Activated CD4-positive, alpha-beta T cell treated with anti-CD3 and anti-CD28 coated beads, Interleukin-2, amount 50 U/mL, for 16 hours (primary cell): ENCODE measurements at places on chromosomes 2 and 18.
A peak's percentile ranks its signal among the peaks of the same experiment; 100 is the strongest.

DNA sequence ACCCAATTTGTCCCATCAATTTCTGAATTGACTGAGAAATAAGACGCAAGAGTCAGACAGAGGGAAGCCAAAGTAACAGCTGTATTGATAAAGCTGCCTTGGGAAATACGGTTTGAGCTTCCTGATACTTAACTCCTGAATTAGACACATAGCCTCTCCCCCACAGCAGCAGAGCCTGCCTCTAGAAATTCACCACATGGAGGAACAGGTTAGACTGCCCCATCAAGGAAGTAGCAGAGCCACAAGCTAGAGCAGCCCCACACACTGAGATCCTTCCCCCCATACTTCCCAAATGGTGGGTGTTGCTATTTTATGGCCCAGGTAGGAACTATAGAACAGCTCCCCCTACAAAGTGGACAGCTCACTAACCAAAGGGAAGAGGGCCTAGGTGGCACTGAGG, 220.0 kb downstream of the SMAD2 start:
- no peak for DNase-seq

DNA sequence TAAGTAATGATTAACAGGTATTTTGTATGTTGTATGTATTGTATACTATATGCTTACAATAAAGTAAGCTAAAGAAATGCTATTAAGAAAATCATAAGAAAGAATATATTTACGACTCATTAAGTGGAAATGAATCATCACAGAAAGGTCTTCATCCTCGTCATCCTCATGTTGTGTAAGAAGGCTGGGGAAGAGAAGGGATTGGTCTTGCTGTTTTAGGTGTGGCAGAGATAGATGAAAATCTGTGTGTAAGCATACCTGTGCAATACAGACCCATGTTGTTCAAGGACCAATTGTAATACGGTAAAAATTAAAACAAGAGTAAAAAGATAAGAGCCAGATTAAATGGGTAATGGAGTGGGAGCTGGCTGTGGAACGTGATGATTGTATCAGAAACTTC, 16.6 kb downstream of the SLC35F5 start:
- DNase-seq = no peak

GRCh38 chr18:38301621-38302020, 736.0 kb upstream of the CELF4 start:
- DNase-seq = no peak

DNA sequence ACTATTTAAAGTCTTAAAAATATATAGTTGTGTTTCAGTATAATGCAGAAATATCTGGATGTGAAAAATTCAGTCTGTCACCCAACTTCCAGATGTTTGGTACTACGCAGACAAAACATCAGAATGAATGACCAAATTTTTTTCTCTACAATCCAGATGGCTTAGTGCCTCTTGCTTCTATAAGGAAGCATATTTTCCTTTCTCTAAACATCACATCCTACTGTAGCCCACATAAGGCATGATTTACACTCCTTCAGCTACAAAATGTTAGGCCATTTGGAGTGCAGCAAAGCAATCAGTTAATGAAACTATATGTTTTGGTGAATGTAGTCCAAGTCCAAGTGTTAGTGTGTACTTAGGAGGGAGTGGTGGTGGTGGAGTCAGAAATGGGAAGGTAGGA, 162.9 kb upstream of the SIX2 start:
- no peak for DNase-seq

DNA sequence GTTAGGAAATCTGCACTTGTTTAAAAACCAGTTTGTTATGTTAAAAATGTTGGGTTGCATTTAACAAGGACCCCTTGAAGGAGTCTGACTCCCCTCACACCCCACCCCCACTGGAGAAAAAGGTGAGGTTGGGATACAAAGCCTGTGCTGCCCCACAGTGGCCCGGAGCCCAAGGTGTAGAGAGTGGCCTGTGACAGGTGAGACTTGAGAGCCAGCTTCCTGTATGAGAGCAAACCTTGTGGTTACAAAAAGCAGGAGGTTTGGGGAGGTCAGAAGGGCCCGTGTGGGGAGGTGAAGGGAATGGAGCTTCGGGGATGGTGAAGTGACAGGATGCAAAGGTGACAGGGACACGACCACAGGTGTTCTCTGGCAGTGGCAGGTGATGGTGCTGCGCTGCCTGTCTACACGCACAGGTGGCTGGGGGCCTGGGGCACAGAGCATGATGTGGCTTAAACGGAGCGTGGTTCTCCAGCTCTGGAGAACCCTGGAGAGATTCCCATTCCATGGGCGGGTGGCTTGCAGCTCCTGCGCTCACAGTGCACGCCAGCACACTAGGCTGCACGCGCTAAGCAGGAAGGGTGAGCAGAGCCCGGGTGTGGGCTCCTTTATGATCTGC, 29.0 kb downstream of the IMPA2 start:
- no peak for DNase-seq

DNA sequence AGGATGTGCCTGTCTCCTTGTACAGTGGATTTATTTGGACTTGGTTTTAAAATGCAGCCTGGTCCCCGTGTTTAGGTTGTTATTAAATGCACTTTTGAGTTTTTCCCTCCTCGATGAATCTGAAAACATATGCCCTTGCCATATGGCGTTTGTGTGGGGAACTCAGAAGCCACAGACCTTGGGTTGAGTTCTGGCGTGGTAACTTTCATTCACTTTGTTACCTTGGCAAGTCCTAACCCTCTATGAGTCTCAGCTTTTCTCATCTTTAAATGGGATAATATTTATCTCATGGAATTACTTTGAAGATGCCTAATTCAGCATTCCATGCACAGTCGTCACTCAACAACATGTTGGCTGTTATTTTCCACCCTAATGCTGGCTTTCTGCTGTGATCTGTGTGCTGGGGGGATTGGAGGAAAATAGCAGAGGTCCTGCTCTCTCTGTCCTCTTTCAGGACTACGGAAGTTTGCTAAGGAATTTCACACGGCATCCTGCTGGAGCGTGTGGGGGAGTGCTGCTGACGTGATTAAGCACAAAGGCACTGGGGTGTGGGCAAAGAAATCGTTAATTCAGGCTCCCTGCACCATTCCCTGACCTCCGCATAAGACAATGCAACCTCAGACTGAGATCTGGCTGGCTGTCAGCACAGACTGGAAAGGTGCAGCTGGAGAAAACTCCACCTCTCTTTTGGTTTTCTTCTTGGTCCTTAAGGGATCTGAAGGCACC, 61.7 kb downstream of the LDLRAD4 start:
- no peak for DNase-seq

DNA sequence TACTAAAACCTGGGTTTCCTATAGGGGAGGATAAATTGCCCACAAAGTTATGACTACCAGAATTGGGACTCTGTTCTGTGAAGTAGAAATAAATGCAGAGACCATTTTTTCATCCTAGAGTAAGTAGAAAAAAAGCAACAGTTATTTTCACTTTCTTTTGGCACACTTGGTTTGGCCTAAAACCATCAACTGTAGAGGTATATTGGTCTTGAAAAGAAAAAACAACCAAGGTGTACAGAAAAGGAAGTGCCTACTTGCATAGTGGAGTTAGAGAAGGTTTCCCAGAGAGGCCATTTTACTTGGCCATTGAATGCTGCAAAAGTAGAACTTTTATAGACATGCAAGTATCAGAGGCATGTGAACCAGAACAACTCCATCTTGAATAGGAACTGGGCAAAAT, 89.4 kb upstream of the TACR1 start:
- DNase-seq = no peak

DNA sequence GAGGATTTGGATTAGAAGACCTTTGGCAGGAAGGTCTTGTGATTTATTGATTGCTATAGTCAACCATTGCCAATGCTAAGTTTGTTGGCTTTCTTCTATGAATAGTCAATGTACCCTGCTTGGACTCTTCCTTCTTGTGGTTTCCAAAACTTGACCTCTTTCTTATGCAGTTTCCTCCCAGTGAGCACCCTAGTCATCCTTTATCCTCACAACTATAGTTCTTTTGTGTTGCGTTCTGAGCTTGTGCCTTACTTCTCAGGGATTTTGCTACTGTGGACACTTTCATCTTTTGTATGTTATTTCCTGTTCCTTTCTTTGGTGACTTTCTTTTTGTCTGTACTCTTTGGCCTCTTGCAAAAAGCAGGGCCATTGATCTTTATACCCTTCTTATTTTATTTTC, 168.2 kb downstream of the LRRTM1 start:
- no peak for DNase-seq

- no peak for DNase-seq
These were observed 97.0 kb downstream of the KYNU start for GRCh38 chr2:142974288-142975024.

DNA sequence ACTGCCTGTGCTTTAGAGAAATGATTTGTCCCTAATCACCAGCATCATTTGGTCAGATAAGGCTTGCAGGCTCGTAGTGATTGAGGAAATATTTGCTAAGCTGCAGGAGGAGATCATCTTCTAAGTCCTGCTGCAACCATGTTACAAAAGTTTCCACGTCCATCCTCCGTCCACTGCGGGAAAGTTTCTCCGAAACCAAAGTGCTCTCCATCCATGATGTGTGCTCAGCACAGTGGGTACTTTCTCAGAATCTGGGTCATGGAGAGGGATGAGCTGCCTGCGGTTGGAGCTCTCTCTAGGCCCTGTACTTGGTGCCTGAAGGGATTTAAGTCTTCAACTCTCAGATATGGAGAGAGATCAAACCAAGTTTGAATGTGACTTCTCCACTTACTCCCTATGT, 39.3 kb downstream of the IL1RL2 start:
- DNase-seq = no peak

GRCh38 chr2:191538334-191538903, 139.5 kb upstream of the NABP1 start:
- no peak for DNase-seq

DNA sequence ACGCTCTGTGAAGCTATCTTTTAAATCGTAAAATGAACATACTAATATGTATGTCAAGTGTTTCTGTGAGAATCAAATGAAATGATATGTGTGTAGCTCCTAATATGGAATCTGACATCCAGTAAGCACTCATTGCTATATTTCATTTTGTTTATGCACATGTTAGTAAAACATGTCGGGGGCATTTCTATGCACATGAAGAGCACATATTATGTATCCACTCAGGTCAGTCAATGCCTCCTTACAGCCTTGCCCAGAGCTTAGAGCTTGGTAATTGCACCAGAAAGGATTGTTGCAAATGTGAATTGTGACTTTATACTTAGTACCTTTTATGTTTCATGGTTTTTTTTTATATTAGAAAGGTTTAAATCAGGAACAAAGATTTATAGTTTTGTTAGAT, 463.7 kb upstream of the HNMT start:
- no peak for DNase-seq

GRCh38 chr18:22032392-22032961, 136.9 kb upstream of the GATA6 start:
- DNase-seq = no peak

GRCh38 chr2:181142514-181142913, 162.1 kb downstream of the UBE2E3 start:
- DNase-seq = peak; percentile 5

DNA sequence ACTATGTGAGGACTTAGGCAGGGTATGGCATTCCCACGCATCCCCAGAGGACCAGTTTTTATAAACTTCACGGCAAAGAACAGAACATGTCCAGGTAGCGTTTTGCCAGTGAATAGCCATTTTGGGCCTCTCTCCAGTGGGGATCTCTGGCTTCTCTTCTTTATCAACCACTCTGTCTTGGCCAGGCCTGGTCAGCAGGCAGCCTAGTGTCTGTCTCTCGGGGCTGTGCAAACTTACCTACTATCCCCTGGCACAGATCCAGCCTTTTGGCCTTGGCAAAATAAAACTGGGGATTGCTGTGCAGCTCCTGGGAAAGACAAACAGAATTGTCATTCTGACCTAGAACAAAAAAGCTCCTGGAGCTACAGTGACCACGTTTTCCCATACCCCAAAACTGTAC, 14.5 kb downstream of the CAPN14 start:
- no peak for DNase-seq

- no peak for DNase-seq
These were observed 8.2 kb upstream of the TOGARAM2 start for GRCh38 chr2:28972778-28973335.

- no peak for DNase-seq
These were observed 710.4 kb downstream of the RNF144A start for GRCh38 chr2:7627583-7627982.

GRCh38 chr2:117360586-117360985, 453.9 kb upstream of the DDX18 start:
- no peak for DNase-seq

DNA sequence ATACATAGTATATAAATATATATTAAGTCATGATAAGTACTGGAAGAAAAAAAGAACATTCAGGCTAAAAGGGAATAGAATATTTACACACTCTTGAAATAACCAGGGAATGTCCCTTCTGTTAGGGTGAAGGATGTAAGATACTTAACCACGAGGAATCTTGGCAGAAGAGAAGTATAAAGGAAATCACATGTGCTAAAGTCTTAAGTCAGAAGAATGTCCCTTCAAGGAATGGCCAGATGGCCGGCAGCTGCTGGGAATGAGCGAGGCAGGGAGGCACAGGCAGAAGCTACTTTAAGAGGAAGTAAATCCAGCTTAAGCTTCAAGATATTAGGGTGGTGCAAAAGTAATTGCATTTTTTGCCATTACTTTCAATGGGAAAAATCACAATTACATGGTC, 5.5 kb downstream of the CCDC102B start:
- no peak for DNase-seq

DNA sequence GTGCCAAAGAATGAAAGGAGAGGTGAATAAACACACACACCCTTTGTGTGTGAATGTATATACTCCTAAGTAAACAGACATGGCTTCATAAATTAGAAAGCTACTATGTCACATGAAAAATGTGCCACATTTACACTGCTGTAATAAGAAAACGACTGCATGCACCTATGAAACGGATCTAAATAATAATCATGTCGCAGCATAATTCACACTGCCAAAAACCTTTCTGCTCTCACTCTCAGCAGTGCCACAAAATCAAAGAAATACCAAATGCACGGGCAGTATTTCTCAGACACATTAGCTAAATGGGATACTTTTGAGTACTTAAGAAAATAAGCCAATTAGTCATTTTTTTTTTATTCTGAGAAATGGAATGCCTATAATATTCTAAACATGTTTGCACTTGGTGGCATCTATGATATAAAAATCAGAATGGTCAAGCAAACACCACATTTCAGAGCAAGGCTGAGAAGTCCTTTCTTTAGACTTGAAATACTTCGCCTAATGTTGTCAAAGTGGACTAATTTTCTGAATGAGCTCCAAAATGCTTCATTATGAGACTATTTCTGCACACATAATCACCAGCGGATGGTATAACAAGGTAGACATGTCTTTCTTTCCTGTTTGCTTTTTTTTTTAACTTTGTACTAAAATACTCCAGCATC, 6.6 kb downstream of the BCL11A start:
- DNase-seq = no peak
